ENCODE measurements at places on chromosomes 5 and 9.

- DNase-seq = no peak
Observed at GRCh38 chr5:80632700-80633099, 21.8 kb upstream of the MSH3 start.

DNA sequence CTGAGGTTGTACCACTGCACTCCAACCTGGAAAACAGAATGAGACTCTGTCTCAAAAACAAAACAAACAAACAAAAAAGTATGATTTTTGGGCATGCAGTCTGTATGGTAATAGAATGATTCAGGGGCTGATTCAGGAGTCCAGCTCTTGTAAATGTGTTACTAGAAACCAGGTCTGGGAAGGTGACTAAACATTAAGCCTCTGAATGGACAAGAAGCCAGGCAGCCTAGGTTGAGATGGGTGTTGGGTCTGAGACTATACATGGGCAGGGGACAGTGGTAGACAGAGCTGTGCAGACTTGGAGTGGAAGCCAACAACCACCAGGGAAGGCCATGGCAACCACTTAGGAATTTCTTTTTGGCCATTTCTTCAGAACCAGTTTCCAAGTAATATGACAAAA is 64.9 kb upstream of the TLE1 start:
- DNase-seq = no peak

GRCh38 chr9:79264511-79265355 is 307.0 kb upstream of the TLE4 start:
- DNase-seq = no peak

DNA sequence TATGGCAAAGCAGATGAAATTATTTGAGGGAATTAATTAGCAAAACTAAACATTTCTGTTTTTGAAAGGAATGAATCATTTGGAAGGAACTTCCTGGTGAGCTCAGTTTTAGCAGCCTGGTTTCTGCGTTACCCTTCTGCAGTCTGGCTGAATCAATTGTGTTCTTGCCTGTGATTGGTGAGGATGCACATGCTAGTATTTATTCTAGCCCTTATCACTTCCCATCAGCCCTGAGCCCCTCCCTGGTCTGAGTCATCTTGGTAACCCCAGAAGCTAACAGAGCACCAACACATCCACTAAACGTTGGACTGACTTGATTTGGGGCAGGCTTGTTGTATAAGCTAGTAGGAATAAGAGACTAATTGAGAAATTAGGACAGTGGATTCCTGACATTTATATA is 6.6 kb downstream of the TJP2 start:
- peak; percentile 59 for DNase-seq

DNA sequence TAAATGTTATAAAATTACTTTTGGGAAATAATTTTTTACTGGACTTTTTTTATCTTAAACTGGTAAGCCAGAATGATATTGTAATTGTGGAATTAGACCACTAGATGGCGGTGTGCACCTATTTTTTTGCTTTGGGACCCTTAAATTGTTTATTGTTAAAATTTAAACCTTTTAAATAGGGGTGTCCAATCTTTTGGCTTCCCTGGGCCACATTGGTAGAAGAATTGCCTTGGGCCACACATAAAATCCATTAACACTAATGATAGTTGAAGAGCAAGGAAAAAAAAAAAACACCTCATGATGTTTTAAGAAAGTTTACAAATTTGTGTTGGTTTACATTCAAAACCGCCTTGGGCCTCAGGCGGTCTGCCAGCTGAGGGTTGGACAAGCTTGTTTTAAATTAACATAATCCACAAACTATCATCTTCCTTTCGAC is 28.4 kb upstream of the GADD45G start:
- DNase-seq = no peak

DNA sequence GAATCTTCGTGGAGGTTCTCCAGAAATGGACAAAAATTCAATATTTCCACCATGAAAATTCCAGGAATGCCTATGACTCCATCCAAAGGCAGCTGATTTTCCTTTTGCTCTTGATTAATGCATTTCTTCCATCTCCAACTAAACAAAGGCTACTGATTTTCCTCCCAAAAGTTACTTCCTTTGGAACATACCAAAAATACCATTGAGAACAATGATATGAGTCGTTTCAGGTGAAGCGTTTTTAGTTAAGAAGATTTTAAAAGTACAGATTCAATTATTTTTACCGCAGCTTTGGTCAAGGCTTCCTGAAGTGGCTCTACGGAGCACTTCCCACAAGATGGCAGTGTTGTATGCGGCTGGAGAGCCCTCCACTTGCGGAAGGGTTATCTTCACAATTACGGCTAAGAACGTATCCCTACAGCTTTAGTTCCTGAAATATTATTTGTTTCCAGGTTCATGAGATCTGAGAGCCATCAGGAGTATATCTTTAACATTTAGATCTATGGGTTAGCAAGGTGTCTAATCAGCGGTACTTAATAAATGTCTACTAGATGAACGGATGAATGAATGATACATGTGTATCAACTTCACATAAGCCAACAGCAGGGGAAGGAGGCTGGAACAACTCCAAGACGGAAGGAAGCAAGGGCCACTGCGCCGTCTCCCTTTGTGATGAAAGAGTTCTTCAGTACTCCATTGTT is 35.9 kb upstream of the ARSB start:
- peak; percentile 30 for DNase-seq

- DNase-seq = no peak
Observed at GRCh38 chr5:111735583-111736270, 21.3 kb downstream of the NREP start.

- DNase-seq = no peak
Observed at GRCh38 chr9:18988003-18988402, 45.0 kb downstream of the SAXO1 start.

GRCh38 chr5:62354028-62354874 is 48.2 kb downstream of the KIF2A start:
- DNase-seq = no peak

DNA sequence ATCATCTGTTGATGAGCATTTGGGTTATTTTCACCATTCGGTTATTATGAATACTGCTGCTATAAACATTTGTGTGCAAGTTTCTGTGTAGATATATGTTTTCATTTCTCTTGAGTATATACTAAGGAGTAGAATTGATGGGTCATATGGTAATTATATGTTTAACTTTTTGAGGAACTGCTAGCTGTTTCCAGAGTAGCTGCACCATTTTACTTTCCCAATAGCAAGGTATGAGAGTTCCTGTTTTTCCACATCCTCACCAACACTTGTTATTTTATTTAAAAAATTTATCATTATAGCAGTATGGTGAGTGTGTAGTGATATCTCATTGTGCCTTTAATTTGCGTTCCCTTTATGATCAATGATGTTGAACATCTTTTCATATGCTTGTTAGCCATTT is 29.2 kb downstream of the CD14 start:
- DNase-seq = no peak

- no peak for DNase-seq
Observed at GRCh38 chr9:68750786-68751185, 45.7 kb downstream of the PIP5K1B start.

- DNase-seq = no peak
Observed at GRCh38 chr5:474840-475661, 32.1 kb downstream of the EXOC3 start.

- no peak for DNase-seq
Observed at GRCh38 chr5:171845857-171846256, 60.2 kb downstream of the SMIM23 start.

DNA sequence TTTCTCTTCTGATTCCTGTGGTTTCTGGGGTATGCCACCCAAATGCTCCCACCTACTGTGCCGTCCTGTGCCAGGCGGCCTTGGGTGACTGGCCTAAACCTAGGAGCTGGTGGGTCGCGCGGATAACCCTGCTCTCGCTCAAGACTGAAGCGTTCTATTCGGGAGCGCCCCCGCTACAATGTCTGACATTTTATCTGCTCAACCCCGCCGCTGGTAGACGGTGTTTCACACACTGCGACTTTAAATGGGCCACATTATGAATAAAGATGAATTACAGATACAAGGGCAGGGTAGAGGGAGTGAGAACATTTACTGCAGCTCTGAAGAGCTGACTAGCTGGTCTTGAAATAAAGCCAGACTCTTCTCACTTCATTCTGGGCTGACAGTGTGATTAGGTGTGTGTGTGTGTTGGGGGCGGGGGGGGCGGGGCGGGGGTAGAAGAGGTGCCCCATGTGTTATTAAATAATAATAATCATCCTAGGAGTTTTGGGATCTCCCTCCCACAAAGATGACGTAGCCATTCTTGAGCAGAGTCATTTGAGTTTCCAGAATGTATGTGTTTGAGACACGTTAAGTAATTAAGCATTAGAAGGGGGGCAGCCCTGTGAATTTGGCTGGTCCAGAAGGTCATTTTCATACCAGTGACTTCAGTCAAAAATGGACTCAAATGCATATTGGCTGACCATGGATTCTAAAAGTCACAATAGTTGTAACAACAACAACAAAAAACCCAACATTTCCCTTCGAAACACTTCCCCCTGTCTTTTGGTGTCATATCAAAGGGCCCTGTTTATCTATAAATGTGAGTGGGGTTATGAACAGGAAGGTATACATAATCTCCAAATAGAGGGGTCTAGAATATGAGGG is 1.0 kb upstream of the PTCH1 start:
- no peak for DNase-seq

DNA sequence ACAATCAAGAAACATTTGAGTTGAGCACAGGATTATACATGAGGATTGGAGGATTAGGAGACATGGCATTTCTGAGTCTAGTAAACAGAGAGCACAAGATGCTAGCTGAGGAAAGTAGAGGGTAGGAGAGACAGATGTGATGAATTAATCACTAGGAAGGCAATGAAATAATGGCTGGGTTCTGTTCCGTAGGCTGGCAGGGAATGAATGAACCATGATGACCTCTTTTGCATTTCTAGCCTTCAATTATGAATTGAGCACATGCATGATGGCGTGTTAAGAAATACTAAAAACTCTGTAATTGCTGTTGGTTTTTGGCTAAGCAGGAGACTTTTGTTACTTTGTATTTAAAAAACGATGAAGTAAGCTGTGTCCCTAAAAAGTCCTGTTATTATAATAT is 420.0 kb upstream of the TLE4 start:
- DNase-seq = no peak

DNA sequence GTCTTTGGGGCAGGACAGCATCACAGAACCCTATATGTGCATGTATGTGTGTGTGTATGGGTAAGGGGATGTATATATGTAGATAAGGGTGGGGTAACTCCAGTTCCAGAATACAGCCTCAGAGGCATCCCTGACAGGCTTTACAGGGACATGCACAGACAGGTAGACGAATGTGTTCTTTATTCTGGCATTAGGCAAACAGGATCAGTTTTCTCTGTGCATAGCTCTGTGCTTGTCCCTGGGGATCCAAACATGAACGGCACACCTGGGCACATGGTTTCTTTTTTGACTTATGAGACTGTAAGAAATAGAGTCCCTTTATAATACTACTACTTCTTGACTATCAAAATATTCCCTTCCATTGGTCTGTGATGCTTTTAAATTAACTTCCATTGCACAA is 120.6 kb downstream of the TRIO start:
- no peak for DNase-seq

DNA sequence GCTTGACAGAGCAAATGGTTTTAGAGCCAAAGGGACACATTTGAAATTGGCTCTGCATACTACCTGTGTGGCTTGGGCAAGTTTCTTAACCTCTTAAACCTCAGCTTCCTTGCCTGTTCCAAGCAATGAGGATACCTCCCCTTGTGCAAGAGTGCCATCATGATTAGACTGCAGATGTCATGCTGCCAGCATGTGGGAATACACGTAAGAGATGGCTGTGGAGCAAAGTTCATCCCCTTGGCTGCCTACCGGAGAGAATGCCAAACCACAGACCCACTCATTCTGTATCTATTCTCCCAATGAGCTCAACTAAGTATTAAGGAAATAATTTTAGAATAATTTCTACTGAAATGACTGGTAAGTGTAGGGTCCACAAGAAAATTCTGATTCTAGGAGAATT is 101.3 kb downstream of the WDR41 start:
- no peak for DNase-seq

- DNase-seq = no peak
Observed at GRCh38 chr5:58264276-58264675, 195.6 kb downstream of the PLK2 start.

DNA sequence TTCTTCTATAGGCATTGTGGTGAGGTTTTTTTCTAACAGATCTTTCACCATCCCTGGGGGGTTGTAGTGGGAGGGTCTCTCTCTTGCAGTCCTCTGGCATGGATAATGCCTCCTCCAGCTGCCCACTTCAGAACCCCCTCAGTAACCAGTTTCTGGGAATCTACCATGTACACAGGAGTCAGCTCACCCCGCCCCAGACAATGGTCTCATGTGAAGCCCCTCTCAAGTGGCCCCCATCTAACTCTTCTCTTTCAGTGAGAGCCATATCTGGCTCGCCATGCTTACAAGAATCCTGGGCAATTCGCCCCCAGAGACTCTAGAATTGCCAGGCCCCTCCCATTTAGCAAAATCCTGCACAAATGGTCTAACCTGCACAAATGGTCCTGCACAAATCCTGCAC is 144.4 kb upstream of the FSTL4 start:
- no peak for DNase-seq

DNA sequence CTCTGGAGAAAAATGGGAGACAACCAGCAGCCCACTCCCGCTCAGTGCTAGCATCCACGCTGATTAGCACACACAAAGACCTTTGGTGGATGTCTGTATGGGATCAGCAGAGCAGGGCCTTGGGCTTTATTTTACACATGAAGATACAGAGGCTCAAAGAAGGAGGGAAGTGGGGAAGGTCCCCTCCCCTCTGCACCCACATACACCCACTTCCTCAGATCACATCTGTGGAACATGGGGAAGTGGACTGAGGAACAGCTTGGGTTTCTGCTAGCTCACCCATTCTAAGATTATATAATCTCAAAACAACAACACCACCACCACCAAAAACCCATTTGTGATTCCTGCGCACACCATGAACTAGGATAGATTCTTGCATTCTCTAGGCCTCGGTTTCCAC is 14.0 kb downstream of the GGTA1 start:
- DNase-seq = peak; percentile 37

- DNase-seq = no peak
Observed at GRCh38 chr9:134003237-134003636, 11.1 kb upstream of the VAV2 start.

DNA sequence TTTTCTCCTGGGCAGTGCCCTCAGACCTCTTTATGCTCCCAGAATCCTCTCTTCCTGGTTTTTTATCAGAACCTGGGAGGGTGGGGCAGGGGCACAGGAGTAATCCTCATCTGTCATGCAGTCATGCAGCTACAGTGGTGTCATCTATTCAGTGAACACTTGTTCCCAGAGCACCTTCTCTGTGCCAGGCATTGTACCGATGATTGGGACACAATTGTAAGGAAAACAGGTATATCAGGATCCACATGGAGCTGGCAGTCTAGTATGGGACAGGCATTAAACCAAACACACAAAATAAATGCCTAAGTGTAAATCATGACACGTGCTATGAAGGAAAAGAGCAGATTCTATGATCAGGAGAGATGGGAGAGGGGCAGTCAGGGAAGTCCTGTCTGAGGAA is 21.5 kb upstream of the IDNK start:
- DNase-seq = no peak

GRCh38 chr9:111588846-111589245 is 10.6 kb downstream of the PTGR1 start:
- no peak for DNase-seq

DNA sequence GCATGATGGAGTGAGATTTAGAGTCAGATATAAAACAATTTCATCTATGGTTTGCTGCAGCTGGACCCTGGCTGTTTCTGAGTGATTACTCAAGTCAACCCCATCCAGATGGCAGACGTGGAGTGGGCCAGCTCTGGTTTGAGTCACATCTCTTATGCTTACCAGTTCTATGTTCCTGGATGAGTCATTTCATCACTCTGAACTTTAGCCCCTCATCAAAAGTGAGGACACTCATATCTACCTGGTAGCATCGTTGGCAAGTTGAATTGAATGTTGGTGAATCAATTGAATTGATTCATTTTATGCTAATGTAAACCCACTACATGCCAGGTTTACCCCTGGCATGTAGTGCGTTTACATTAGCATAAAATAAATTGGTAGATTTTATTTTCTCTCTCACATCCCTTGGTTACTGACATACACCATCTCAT is 176.4 kb downstream of the FGF18 start:
- DNase-seq = no peak

All from CD4-positive, alpha-beta T cell treated with Interleukin-4 for 1 hour (primary cell).